ENCODE measurements at places on chromosomes 1 and 21.

DNA sequence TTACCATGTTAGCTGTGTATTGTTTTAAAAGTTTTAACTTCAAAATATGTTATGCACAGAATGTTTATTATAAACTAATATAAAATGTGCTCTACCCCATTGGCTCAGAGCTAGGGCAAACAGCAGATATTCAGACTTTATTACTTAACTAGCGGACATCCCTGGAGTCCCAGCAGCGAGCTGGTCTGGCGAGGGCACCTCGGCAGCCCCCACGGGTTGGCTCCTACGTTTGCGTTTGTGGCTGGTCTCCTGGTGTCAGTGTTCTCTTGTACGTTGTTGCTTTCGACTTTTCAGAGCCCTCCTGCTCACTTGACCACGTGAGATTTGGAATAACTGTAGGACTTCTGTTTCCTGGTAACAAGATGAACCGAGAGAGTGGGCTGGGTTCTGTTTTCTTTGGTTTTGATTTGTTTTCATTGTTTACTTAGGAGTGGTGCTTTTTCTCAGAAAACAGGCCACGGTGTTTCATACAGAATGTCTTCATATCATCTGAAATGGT is 44.5 kb downstream of the CBS start:
- no peak for DNase-seq

DNA sequence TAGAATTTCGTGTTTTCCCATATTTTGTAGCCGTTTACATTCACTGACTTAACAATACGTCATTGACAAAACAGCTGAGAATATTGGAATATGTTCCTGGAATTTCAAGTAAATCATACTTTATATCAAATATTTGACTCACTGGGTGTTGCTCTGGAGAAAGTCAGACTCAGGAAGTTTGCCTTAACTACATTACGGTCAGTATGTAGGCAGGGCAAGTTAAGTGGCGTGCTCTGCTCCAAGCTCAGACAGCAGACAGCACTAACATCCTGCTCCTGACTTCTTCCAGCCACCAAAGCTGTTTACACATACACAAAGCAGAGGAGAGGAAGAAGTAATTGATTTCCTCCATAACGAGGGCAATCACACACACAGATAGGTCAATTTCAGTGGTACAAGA is 414.6 kb downstream of the LRRIQ3 start:
- no peak for DNase-seq

- DNase-seq = no peak
These were observed 22.1 kb downstream of the PADI2 start for GRCh38 chr1:17097147-17097546.

DNA sequence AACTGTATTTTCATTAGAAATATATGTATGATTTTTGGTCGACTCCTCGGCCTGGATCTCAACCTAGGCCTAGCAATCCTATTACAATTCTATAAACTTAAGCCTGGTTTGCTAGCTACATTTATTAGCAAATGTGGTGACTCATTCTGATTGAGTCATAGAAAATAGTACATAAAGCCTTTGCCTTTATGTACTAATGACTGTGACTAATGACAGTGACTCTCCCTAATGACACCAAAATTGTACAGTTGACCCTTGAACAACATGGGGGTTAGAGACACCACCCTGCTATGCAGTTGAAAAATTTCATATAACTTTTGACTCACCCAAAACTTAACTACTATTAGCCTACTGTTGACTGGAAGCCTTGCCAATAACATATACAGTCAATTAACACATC is 78.9 kb downstream of the CLEC20A start:
- peak; percentile 61 for DNase-seq
